CD4-positive, alpha-beta T cell treated with Interleukin-6 at 100 ng/mL for 8 hours (primary cell): ENCODE measurements at places on chromosomes 3 and 15.
A peak's percentile ranks its signal among the peaks of the same experiment; 100 is the strongest.

DNA sequence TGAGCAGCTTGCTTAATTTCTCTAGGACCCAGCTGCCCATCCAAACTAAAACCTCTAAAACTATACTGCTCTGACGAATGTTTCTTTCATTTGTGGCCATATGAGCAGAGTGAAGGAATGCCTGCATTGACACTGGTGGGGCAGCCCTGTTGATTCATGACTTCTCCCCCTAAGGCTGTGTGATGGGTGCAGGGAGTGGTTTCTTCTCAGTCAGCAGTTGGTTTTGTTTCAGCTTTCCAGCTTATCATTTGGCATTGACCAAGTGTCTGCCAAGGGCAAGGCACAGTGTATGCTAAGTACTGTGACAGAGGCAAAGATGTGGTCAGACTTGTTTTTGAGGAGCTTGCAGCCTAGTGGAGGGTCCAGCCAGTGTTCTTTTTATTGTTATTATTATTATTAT is 4.7 kb downstream of the ABHD6 start:
- DNase-seq = no peak

DNA sequence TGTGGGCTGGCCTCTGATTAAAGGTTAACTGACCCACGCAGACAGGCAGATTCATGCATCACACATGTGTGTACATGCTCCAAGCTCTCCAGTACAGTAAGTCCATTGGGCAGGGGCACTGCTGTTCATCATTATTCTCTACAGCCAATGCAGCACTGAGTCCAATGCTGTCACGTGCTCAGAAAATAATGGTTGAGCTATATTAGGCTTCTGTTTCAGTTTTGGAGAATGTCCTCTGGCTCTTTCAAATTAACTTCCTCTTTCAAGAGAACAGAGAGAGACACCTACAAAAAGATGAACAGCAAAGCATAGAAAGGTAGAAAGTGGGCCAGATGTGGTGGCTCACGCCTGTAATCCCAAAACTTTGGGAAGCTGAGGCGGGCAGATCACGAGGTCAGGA is 202.6 kb downstream of the MEX3B start:
- no peak for DNase-seq

DNA sequence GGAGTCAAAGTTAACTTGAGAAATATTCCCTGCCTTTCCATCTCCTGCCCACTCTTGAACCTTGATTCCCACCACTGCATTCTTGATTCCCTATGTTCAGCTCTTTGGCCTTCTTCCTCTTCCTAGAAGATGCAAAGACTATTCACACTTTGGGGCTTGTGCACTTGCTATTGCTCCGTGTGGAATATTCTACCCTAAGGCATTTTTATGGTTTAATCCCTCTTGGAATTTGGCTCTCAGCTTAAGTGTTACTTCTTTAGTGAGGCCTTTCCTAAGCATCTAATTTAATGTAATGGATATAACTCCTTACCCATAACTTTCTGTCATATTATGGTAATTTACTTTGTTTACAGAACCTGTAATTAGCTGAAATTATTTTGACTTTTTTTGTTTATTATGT is 318.9 kb upstream of the COL8A1 start:
- no peak for DNase-seq

GRCh38 chr3:101533603-101533968 is 20.6 kb upstream of the SENP7 start:
- DNase-seq = no peak

GRCh38 chr15:41794081-41794480 is 19.8 kb downstream of the MAPKBP1 start:
- no peak for DNase-seq

GRCh38 chr3:192826214-192827006 is 91.2 kb downstream of the MB21D2 start:
- DNase-seq = no peak

- peak; percentile 56 for DNase-seq
Observed at GRCh38 chr3:9352917-9353752, 9.7 kb upstream of the THUMPD3 start.

DNA sequence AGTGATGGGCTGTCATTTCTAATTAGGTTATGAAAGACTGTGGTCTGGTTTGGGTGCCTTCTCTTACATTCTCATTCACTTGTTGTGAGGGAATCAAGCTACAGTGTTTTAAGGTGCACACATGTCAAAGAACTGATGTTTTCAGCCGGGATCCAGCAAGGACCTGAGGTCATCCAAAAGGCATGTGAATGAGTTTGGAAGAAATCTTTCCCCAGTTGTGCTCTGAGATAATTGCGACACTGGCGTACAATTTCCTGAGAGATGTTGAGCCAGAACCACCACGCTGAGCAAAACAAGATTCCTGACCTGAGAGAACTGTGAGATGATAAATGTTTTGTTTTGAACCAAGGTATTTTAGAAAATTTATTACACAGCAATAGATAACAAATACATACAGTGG is 295.3 kb upstream of the SLITRK3 start:
- no peak for DNase-seq

DNA sequence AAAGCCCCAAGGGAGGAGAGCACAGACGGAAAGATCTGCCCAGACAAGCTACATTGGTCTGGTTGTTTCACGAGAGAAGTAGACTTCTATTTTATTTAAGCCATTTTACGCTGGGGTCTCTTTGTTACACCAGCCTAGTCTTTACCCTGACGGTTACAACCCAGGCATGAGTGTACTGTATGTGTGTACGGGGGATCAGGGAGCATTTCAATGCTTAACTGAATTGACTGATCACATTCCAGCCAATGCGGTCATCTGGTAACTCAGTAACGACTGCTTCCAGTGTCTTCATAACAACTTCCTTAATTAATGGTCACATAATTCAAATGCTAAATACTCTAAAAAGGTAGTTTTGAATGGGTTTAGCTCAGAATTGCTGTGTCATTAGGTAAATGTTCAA is 288.6 kb downstream of the FOXP1 start:
- no peak for DNase-seq

- DNase-seq = no peak
Observed at GRCh38 chr3:73571238-73571794, 53.4 kb downstream of the PDZRN3 start.

GRCh38 chr3:50162034-50162883 is 7.1 kb downstream of the SEMA3F start:
- no peak for DNase-seq

GRCh38 chr3:101278727-101279126 is 41.6 kb downstream of the IMPG2 start:
- DNase-seq = no peak

DNA sequence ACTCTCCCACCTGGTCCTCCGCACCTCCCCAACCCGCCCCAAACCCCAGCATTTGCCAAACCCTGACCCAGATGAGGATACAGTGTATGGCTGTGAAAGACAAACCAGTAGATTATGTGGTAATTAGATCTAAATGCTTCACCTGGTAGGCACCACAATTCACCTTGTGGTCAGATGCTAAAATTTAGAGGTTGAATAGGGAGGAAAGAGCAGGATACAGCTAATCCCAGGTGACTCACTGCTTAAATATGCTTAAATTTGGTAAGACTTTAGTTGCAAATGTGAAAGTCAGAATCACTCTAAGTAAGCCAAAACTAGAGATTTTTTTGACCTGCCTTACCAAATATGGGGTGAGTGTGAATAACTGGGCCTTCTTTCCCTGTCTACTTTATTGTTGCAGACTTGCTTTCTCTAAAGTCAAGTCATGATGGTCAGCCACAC is 105.5 kb downstream of the MME start:
- DNase-seq = no peak

DNA sequence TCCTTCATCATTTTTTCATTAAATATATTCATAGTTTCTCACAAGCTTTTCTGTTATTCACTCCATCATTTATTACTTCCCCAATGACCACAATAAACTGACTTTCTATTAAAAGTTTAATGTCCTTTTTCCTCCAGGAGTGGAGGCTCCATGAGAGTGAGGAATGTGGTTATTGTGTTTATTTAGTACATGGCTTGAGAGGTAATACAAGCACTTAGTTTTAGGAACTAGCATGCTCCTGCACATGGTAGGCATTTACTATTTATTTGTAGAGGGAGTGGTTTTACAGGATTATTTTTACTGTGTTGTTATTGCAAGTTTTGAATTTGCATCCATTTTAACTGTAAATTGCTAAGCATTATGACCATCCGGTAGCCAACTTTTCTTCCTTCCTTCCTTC is 412.9 kb upstream of the SUCLG2 start:
- DNase-seq = no peak

DNA sequence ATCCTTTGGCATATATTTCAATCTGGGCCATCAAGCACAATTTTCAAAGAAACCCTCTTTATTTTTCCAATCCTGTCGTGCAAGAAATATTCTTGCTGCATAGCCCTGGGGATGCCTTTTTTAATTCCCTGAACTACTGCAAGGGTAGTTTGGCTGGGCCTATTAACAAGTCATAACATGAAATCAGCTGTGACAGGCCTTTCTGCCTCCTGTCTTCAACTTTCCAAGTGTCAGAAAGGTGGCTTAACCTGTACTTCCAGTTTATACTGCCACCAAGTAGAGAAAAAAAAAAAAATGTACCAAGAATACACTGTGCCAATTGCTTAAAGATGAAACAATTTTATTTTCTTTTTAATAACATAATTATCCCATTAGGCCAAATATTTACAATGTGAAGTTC is 32.4 kb upstream of the SPPL2A start:
- DNase-seq = no peak

- DNase-seq = no peak
Observed at GRCh38 chr3:69254351-69254750, 131.5 kb downstream of the FRMD4B start.

- no peak for DNase-seq
Observed at GRCh38 chr3:197149528-197149927, 119.9 kb upstream of the MELTF start.

- no peak for DNase-seq
Observed at GRCh38 chr15:78243491-78243941, 9.2 kb upstream of the ACSBG1 start.

DNA sequence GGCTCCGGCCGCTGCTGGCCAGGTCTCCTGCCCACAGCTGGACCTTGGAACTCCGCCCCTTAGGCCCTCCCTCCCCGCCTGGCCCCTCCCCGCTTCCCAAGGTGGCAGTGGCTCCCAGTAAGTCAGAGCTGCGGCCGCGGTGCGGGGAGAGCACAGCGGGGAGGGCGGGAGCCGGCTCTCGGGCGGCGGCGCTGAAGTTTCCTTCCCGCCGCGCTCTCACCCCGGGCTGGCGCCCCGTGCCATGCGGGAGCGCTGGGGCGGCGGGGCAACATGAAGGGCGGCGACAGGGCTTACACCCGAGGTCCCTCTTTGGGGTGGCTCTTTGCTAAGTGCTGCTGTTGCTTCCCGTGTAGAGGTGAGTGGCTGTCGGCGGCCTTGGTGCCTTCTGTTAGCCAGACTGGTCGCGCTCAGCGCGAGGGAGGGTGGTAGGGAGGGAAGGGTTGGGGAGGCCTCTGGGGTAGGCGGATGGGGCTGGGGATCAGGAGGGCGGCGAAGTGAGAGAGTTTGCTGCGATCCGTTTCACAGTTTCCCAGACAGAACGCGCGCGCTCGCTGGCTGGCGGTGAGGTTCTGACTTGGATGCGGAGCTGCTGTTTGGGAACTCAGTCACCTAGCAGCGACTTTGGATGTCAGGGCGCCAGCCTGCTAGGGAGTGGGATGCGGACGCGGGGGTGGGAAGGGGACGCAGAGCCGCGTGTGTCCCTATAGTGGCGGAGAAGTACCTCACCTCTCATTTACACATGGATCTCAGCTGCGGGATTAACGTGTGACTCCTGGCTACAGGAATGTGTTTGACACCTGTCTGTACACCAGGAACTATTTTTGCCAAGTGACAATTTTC is 145.5 kb upstream of the UMPS start:
- peak; percentile 3 for DNase-seq

- DNase-seq = no peak
Observed at GRCh38 chr3:7962301-7962700, 539.3 kb upstream of the LMCD1 start.

DNA sequence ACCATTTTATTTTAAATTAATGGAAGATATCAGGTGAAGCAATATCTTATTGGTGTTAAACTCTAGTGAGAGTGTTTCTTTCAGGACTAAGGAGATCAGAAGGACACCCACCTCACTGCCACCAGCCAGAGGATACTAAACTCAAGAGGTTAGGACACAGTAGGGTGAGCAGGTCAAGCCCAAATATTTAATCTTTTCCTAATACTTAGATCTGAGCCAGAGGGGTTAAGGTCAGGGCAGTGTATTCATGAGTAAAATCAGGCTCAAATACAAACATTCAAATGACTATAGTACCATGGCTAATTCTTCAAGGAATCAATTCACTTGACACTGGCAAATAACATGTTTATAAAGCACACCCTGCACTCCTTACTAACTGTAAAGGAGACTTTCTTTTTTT is 65.0 kb upstream of the IP6K2 start:
- no peak for DNase-seq

- no peak for DNase-seq
Observed at GRCh38 chr15:80562033-80562432, 133.1 kb upstream of the ABHD17C start.

DNA sequence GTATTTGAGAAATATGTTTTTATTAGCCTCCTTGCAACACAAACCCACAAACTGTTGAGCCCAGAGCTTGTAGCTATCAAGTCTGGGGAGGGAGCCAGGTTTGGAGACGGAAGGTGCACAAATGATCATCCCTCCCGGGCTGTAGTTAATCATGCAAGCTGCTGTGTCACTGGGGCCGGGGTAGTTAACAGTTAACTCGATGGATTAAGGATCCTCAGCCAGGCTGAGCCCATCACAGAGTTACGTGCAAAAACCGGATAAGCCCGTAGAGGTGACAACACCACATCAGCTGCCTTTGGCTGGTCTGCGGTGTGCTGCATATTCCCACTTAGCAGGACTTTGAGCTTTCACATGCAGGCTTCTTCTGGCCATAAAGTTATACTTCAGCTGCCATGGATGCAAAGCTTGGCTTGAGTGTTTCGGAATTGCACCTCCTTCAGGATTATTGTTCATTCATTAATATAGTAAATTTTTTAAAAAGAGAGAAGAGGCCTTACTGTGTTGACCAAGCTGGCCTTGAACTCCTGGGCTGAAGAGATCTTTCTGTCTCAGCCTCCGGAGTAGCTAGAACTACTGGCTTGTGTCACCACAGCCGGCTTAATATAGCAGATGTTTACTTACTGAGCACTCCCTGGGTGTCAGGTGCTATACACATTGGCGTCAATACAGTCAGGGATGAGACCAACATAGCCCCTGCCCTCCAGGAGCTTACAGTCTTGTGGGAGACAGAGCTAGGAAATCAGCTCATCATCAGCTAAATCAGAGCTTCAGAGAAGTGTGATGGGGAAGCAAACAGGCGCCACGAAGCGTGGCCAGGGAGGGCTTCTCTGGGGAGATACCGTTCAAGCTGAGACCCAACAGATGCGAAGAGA is 226.8 kb upstream of the BHLHE40 start:
- DNase-seq = no peak
